ENCODE measurements at places on chromosomes 2 and 18.

DNA sequence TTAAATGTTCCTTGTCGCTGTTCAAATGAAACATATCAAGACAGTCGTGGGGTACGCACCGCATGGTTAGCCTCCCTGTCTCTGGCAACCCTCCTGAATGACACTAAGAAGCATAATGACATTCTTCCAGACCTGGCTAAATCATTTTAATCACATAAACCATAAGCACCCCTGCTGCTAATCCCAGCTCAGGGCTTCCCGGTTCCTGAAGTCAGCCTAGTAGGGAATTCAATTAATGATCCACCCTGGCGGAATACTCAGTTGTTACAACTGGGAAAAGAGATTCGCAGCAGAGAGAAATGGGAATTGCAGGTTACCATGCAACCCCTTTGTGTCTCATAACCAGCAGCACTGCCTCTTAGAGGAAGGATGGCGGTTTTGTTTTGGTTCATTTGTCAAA, 200.8 kb upstream of the AGAP1 start:
- DNase-seq: no peak

GRCh38 chr2:172200495-172201085, 97.9 kb upstream of the DLX2 start:
- peak; percentile 56 for DNase-seq

DNA sequence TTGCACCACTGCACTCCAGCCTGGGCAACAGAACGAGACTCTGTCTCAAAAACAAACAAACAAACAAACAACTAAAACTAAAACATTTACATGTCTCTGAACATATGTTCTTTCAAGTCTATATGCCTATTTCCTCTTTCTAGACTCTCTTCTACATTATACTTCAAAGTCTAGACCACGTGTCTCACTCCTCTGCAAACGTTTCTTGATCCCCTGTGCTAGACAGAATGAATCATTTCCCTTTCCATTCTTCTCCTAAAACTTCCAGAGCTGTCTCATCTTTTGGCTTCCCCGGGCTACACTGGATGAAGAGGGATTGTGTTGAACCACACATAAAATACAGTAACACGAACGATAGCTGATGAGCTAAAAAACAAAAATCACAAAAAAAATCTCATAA, 67.1 kb downstream of the BAZ2B start:
- peak; percentile 53 for DNase-seq

GRCh38 chr2:7035884-7036283, 118.7 kb downstream of the RNF144A start:
- no peak for DNase-seq

DNA sequence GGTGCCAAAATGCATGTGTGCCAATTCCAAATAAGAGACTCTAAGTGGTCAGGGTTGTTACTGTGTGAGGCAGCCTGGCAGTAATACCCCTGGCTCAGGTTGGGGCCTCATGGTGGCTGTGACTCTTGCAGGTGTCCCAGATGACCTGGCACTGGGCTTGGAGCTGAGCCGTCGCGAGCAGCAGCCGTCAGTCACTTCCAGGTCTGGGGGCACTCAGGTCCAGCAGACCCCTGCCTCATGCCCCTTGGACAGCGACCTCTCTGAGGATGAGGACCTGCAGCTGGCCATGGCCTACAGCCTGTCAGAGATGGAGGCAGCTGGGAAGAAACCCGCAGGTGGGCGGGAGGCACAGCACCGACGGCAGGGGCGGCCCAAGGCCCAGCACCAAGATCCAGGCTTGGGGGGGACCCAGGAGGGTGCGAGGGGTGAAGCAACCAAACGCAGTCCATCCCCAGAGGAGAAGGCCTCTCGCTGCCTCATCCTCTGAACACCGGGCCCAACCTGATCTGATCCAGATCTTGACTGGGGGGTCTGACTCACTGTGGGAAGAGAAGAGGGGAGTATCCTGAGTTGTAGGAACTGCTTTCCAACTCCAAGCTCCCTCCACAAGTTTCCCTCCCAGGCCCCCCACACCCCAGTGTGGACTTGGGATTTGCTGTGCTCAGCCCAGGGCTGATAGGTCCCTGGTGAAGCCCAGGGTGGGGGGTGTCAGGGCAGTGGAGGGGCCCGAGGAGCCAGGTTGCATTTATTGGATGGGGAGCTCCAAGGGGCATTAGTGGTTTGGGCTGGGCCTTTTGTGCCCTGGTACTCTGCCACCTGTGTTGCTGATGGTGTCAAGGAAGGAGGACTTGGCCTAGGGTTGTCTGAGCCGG, 5.6 kb downstream of the DNAJB2 start:
- DNase-seq: no peak

- DNase-seq: no peak
These were observed 734.8 kb upstream of the SALL3 start for GRCh38 chr18:78244779-78245178.

DNA sequence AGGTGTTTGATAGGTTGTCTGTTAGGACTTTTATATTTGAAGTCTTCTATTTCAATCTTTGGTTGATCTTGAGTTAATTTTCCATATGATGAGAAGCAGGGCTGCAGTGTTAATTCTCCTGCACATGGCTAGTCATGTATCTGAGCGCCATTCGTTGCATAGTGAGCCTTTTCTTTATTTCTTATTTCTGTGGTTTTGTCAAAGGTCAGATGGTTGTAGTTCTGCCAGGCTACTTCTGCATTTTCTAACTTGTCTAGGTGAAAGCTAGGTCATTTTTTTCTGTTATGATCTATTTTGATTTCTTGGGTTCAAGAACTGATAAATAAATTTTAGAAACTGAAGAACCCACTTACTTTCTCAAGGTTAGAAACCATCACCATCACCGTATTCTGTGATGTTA, 56.7 kb downstream of the CCDC74A start:
- no peak for DNase-seq

GRCh38 chr2:214569419-214570035, 158.7 kb downstream of the VWC2L start:
- DNase-seq: peak; percentile 82

- DNase-seq: no peak
These were observed 4.0 kb downstream of the TSGA10 start for GRCh38 chr2:99150706-99151105.

DNA sequence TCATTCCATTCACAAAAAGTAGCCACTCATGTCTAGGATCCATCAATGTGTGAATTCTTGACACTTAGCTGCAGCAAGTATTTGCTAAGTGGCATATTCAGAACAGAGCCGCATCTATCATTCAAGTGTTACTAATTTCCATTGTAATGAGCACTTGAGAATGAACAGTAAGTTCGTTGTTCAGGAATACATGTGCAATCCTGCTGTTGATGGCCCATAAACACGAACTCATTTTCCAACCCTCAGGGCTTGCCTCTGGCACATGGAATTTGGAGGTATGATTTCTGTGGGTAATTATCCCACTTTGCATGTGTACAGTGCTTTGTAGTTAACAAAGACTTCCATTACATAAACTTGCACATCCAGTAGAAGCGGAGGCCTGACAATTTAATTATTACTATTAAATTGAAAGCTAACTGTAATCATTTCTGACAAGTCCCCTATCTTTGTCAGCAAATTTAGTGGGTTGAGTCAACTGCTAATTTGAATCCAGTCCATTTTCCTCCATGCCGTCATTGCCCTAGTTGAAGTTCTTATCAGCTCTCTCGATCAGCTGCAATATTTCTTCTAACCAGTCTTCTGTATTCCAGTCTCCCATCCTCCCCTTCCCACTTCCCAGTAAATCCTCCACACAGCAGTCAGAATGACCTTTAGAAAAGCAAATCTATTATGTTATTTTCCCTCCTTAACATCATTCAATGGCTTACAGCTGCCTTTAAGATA, 116.0 kb upstream of the AQP4 start:
- no peak for DNase-seq

GRCh38 chr2:115413791-115414190, 971.4 kb downstream of the DPP10 start:
- DNase-seq: no peak

- no peak for DNase-seq
These were observed 52.2 kb upstream of the ERMN start for GRCh38 chr2:157377861-157378260.

DNA sequence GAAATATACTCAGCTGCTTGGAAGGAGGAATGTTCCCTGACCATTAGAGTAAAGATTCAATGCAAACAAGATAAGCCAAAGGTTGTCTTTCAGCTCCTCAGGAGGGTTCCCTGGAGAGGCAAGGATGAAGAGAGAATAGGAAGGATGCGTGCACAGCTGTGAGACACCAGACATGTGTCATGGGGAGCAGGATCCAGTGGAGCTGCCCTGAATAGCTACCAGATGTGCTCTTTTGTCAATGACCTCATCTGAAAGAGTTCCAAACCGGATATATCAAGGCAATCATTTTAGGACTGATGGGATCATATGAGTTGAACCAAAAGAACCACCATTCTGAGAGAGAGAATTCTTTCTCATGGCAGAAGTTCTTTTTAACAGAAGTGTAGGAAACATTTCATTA, 490.6 kb downstream of the IRS1 start:
- DNase-seq: no peak

DNA sequence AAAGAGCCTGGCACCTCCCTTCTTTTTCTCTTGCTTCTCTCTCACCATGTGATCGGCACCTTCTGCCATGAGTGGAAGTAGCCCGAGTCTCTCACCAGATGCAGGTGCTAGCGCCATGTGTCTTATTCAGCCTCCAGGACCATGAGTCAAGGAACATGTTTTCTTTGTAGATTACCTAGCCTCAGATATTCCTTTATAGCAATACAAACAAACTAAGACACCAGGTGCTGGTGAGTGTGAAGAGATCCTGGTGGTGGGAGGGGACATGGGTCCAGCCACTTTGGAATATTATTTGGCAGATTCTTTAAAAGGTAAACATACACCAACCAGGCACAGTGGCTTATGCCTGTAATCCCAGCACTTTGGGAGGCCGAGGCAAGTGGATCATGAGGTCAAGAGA, 5.9 kb upstream of the USP40 start:
- DNase-seq: peak; percentile 22

DNA sequence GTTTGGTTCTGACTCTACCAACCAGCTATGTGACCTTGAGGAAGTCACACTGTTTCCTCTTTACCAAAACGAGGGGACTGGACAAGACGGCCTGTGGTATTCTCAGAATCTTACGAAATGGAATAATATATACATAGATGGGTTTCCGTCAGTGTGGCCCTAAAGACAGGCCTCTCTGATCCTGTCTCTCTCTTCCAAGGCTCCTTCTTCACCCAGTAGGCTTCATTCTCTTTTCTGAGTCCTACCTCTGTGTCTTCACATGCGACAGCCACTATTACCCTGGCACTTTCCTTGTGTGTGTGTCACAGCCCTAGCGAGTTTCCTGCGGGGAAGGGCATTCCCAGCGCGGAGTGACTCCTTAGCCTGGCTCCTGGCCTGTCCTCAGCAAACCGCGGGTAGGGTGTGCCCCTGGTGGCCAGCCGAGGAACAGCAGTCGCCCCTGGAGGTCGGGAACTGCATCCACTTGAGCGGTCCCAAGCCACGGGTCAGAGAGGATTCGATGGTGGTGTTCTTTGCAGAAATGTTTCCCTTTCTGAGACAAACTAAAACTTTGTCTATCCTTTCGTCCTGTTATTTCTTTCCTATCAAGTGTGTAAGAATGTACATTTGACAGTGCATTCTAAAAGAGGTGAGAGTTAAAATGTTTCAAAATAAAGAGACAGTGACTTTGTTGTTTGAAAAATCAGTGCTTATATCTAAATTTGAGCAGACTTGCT, 63.3 kb downstream of the RAB31 start:
- DNase-seq: peak; percentile 72

- DNase-seq: peak; percentile 81
These were observed at the start of gene FAM161A for GRCh38 chr2:61853847-61854563. Gene FAM161A (minus strand): TSS chr2:61854060. CDS start chr2:61854041, 19 bp downstream.

DNA sequence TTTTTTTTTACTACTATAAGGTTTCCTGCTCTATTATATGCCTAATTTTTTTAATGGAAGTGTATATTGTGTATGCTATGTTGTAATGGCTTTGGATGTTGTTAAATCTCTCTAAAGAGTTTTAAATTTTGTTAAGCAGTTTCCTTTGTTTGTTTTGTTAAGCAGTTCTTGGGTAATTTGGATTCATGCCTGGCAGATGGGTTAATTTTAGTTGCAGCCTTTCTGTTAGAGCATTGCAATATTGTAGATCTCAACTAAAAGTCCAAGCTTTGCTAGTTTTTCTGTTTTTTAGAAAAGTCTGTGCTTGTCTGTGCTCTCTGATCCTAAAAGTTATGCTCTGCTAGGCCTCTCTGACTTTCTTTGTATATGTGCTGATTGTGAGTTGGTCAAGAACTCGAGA, 1229.0 kb upstream of the NRXN1 start:
- no peak for DNase-seq

GRCh38 chr2:71797035-71797810, 343.9 kb downstream of the DYSF start:
- no peak for DNase-seq

GRCh38 chr2:228118940-228119339, 62.5 kb downstream of the SPHKAP start:
- no peak for DNase-seq

DNA sequence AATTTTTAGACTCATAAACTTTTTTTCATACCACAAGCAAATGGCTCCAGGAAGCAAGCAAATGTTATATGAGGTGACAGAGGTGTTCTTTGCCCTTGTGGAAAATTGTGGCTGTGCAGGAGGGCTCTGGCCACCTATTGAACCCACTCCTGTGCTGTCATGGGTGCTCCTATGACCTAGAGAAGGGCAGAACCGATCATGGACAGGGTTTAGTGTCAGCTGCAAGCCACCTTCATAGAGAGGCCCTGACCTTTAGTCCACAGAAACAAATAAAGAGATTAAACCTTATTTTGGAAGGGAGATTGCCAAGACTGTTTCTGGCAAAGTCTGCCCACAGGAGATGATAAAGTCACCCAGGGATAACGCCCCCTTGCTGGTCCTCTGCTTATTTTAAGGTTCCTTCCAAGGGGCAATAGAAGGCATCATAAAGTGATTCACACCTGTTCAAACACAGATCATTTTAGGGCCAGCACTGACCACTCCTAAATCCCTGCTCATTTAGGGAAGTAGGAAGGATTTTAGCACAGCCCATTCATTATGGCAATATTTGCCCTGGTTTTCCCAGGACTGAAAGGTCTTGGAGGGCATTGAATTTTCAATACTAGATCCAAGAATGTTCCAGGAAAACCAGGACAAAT, 26.1 kb upstream of the STAT4 start:
- no peak for DNase-seq

GRCh38 chr2:111705711-111706336, 178.2 kb downstream of the ANAPC1 start:
- DNase-seq: peak; percentile 81

DNA sequence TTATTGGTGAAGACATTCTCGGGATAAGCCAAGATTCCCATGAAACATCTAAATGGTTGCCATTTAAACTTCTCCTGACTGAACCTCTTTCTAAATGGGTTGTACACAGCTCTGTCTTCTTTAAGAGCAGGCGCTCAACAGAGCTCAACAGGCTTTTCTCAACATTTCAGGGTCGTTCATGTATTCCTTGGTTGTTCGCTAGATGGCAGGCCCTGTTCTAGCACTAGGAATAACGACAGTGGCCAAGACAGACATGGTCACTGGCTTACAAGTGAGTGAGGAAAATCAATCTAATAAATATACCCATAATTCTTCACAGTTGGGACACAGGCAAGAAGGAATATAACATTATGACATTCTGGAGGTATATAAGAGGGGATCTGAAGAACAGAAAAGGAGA, 154.5 kb downstream of the SMAD2 start:
- DNase-seq: no peak

All from epithelial cell of esophagus (primary cell).